ENCODE measurements at places on chromosomes 6 and 20.

DNA sequence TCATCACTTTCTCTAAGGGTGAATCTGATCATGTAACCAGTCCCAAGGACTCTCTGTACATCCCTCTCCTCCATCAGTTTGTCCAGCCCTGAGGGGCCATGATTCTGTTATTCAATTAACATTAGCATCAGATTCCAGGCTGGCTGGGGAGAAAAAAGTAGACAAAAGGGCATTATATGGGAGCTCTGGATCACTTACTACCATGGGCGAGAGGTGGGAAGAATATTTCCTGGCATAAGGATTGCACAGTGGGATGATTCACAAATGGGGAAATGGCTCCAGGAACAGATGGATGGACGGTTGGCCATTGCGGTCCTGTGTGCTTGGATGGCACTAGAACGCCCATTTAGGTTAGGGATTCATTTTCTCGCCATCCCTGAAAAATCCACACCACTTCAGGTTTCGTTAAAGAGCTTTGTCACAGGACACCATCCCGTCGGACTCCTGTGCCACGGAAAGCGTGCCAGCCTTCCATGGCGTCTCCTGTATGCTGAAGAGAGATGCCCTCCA is 112.6 kb downstream of the THBS2 start:
- DNase-seq = no peak

GRCh38 chr6:169654598-169655391 is 47.0 kb downstream of the WDR27 start:
- DNase-seq = peak; percentile 63

- DNase-seq = no peak
Observed at GRCh38 chr6:130307752-130308361, 58.0 kb upstream of the TMEM200A start.

GRCh38 chr20:36975099-36975818 is 23.8 kb upstream of the SAMHD1 start:
- peak; percentile 45 for DNase-seq

DNA sequence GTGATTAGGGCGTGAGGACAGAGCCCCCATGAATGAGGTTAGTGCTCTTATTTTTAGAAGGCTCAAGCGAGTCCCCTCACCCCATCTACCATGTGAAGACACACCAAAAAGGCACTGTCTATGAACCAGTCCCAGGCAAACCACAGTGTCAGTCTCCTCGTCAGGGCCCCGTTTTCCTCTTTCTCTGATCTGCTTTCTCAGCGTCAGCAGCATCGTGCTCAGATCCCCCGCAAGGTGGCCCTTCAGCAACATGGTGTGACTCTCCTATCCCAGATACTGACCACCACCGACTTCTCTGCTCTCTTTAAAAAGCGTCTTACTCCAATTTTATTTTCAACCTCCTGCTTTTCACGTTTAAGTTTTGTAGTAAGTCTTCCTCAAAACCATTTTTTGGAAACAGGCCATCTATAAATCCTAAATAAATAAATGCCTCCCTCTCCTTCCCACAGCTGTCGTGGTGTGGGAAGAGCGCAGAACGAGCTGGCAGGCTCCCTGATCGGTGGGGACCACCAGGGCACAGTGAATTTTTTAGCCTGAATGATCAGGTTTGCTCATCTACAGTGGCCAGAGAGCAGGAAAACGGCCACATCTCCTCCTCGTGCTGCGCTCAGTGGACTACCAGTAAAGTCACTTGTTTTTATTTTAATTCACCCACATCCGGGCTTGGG is 113.1 kb downstream of the BMP7 start:
- no peak for DNase-seq

GRCh38 chr6:149031201-149031858 is 284.5 kb downstream of the UST start:
- DNase-seq = no peak

DNA sequence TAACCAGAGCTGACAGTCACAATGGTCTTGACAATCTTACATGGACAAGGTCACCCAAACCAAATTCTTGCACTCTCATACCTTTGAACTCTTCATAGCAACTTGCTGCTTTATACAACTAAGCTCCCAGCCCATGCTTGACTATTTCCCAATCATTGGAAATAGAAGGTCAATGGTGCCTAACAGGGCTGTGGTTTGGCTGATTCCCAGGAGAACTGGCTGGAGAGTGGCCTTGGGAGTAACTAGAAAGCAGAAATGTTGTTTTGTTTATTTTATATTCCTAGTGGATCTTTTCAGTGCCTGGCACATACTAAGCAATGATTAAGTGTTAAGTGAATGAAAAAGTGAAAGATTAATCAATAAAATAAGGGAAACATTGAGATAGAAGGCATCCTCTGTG is 3.0 kb downstream of the SPINT4 start:
- DNase-seq = no peak

DNA sequence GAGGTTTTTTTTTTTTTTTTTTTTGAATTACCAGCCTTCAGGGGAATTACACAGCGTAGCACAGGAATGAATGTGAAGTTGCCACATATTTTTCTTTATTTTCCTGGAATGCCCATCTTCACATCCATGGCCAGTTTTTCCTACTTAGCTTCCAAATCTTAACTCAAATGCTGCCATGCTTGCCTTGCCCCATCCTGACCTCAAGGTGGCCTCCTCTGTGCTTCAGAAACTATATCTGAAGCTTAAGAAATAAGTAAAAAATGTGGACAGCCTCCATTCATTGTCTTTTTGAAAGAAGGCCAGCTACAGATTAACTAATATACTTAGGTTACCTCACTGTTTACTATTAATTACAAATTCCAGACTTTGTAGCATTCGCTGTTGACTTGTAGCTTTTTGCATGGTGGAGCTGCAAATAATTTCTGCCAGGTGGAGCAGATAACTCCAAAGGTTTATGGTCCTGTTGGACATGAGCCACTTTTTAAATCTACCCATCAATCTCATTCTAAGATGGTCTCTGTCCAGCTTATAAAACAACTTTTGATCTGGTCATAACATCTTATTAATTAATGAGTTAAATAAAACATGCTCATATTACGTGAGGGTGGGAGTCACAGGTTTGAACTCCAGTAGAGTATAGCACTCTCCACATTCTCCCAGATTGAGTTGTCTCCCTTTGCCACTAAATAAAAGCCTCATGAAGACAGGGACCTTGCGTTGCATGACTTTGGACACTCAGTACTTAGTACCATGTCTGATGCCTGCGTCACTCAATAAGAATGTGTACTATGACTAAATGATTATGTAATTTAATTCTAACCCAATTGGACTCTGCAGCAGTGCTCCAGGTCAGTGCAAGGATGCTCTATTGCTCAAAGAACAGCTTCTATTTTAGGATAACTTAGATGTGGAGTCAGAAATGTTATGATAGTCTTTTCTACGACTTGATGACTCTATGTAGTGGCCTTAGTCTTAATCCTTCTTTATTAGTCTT is 678.6 kb upstream of the CITED2 start:
- no peak for DNase-seq

- no peak for DNase-seq
Observed at GRCh38 chr6:154251116-154251515, 105.5 kb downstream of the IPCEF1 start.

DNA sequence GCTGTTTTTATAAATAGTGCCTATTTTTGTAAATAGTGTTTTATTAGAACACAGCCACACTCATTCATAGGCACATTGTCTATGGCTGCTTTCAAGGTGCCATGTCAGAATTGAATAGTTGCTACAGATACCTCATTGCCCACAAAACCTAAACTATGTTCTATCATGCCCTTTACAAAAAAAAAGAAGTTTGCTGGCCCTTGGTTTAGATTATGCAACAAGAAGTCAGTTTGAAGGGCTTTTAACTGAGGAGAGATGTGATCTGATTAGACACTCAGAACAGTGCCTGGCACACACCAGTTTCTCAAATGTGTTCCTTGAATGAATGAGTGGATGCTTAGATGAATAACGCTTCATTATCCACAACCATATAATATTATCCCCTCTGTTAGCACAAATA is 366.1 kb downstream of the MAFB start:
- no peak for DNase-seq

- DNase-seq = no peak
Observed at GRCh38 chr6:167005350-167006159, 6.4 kb downstream of the CEP43 start.

DNA sequence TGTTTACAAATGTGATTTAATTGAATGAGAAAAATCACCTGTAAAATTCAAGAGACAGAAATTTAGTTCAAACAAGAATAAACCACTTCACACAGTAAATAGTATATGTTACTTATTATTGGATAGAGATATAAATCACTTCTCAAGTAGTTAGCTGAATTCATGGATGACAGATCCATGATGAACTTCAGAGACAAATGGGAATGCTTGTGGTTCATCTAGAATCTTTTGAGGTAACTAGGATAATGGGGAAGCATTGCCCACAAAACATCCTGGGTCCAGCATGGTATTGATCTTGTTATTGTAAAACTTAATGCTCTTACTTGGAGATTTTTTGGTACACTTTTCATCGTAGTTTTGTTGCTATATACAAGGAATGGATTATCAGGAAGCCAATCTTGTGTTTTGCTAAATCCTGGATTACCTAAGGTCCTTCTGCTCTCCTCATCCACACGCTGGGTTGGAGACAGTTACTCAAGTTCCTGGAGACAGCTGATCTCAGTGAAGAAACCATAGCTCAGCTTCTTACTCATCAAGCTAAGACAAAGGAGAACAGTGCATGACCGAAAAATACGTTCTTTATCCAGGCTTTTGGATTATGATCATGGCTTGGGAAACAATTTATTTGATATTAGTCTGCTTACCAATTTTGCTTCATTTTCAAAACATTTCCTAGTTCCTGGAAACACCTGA is 142.5 kb upstream of the PREP start:
- DNase-seq = no peak

DNA sequence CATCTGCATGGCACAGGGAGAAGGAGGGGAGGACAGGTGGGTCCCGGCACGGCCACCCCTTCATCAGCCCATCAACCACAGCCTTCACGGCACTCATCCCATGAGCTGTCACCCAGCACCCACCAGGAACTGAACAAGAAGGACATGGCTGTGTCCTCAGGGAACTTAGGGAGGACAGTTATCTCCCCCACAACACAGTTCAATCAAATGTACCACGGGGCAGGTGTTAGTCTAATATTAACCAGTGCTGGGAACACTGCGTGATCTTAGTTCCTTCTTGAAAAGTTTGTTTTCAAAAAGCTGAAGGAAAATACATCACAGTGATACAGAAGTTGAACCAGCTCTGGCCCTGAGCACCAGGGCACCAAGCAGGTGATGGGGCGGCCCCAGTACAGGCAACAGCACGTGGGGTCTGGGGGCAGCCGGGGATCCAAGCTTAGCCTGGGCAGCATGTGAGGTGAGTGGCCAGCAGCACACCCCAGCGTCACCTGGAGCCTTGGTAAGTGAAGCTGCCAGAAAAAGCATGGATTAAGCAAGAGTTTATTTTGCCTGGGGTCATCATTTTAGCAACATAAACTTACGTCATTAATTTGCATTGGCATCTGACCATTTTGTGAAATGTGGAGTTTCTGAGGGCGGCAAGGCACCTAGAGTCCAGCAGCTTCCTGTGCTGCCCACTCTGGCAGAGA is 35.5 kb upstream of the AFDN start:
- DNase-seq = no peak

- DNase-seq = no peak
Observed at GRCh38 chr6:56745971-56746370, 103.3 kb upstream of the DST start.

DNA sequence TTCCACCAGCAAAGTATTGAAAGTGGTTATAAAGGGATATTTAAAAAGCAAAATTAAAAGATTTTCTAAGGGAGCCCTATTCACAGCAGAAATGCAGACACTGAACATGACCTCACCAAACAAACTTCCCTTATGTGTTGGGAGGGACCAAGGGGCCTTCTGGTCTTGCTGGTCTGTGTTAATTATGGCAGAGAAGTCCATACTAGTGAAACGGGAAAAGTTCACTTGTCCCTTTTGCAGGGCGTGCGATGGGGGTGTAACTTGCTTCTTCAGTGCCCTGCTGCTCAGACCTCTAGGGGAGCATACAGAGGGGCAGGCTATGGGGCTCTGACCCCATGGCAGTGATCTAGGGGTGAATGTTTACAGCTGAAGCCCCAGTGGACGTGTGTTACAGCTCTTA is 53.0 kb upstream of the ZNF337 start:
- DNase-seq = no peak

DNA sequence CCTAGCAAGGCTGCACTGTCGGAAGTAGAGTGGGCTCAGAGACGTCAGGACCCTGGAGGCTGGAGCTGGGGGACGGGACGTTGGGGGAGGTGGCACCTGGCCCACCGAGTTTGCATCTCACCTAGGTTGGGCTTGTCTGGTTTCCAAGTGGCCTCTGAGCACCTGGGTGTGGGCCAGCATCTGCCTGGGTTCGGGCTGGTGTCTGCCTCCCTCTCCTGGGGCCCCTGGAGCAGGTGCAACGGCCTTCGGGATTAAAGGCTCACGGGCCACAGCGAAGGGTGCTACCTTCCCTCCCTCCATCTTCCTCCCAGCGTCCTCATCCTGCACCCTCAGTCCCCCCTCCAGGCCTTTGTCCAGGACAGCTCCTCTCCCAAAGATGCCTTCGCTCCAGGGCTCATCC is 6.0 kb downstream of the HRH3 start:
- DNase-seq = no peak

- DNase-seq = no peak
Observed at GRCh38 chr20:53833333-53834061, 236.9 kb downstream of the BCAS1 start.

DNA sequence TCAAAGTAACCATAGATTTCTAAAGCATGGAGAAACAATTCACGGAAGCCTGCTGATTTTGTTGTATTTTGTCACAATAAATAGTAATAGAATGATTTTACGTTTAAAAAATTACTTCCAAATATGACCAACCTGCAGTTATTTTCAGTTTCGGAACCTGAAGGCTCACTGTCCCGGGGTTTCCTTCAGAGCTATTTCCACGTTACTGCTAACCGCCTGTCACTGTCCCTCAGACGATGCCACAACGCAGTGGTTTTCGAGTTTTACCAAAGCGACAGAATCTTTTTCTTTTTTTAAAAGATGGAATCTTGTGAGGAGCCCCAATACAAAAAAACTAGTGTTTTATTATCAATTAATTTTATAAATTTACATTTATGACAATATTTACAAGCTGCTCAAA is 40.5 kb downstream of the PSMG4 start:
- no peak for DNase-seq

- no peak for DNase-seq
Observed at GRCh38 chr6:31736768-31737314, 511 bp upstream of the CLIC1 start.

DNA sequence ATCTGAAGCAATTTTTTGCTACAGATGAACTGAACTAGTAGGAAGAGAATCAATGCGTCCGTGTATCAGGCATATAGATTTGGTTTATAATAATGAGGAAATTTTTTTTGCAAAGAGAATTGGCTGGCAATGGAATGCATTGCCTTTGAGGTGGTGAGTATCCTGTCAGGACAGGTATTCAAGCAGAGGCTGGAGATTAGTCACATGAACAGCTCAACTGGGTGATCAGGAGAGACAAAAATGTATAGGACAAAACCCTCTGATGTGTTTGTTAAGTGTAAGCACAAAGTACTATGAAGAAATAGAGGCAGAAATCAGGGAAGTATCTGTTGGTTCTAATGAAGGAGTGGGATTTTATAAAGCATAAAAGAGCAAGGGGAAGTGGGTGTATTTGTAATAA is 80.5 kb downstream of the ISM1 start:
- no peak for DNase-seq
